HS-5 (cell line): ENCODE measurements at places on chromosomes 1 and 21.

GRCh38 chr1:88751714-88752113, 67.6 kb downstream of the PKN2 start:
- DNase-seq = no peak

GRCh38 chr1:165856606-165857005, 29.2 kb downstream of the UCK2 start:
- DNase-seq = no peak

GRCh38 chr21:16978309-16978895, 534.4 kb upstream of the CXADR start:
- DNase-seq = no peak

- DNase-seq = peak; percentile 55
These were observed 8.7 kb downstream of the NPHP4 start for GRCh38 chr1:5983361-5984103.

GRCh38 chr1:19081218-19081893, 124.9 kb upstream of the IFFO2 start:
- DNase-seq = peak; percentile 14

GRCh38 chr1:46221749-46222148, 18.6 kb downstream of the LURAP1 start:
- DNase-seq = no peak

DNA sequence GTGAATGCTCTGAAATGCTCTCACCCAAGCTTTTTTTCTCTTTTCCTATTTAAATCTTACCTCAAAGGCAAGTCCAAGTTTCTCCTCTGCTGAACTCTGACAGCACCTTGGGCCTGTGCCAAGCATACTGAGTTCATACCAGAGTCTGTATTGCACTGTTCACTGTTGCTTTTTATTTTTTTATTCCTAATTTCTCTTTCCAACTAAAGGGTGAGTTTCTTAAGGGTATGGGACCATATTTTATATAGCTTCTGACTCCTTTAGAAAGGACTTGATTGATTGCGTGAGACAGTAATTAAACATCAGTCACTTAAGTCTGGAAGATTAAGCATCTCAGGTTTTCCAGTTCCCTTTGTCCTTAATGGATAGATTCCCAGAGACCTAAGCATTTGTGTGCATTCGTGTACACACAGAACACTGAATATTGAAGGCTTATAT, 69.9 kb downstream of the CACHD1 start:
- DNase-seq = no peak

GRCh38 chr1:9201401-9202239, 33.0 kb upstream of the H6PD start:
- no peak for DNase-seq

GRCh38 chr1:78543941-78544643, 53.3 kb downstream of the PTGFR start:
- no peak for DNase-seq

GRCh38 chr21:36628106-36628505, 70.8 kb upstream of the SIM2 start:
- DNase-seq = no peak

DNA sequence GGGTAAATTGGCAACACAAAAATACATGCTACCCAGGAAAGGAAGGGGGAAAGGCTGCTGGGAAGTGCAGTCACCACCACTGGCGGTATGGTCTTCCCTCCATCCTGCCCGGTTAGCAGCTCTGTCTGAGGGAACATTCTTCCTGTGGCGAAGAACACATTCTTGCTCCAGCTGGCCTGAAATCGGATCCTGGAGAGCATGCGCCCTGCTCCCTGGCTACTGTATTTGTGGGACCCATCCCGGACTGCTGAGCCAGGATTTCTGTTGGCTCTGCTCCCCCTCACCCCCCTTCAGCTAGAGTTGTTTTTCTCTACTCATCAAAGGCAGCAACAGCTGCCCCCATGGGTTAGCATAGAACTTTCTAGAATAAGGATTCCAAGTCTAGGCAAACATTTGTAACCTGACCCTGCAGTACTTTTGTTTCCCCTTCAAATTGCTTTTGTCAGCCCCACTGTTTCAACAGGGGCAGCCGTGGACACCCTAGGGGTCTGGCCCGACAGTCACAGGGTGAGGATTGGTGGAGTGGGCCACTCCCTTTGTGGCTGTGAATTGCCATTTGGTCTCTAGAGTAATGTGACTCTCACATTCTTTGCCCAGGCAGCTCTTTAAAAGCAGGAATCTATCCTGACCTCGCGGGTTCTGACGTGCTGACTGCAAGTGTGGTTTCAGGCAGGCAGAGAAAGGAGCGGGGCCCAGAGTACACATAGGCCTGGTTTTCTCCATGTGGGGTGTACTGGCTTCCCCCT, 157.7 kb downstream of the TOMM20 start:
- DNase-seq = no peak

- DNase-seq = no peak
These were observed 42.2 kb downstream of the LRRC53 start for GRCh38 chr1:74470251-74470650.

DNA sequence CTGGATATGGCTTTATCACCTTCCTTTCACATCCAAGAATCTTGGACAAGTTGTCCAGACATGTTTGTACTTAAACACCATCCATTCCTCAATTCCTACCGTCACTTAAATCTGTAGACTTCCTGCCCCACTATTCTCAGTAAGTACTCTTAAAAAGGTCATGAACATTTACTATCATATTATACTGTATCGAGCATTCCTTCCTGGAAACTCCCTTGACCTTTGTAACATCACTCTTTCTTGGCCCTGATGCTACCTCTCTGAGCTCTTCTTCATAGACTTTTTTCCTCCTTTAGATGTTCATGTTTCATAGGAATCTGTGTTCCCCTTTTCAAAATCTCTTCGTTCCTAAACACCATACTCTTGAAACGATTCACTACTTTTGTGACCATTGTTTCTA, 15.5 kb downstream of the BLZF1 start:
- no peak for DNase-seq

DNA sequence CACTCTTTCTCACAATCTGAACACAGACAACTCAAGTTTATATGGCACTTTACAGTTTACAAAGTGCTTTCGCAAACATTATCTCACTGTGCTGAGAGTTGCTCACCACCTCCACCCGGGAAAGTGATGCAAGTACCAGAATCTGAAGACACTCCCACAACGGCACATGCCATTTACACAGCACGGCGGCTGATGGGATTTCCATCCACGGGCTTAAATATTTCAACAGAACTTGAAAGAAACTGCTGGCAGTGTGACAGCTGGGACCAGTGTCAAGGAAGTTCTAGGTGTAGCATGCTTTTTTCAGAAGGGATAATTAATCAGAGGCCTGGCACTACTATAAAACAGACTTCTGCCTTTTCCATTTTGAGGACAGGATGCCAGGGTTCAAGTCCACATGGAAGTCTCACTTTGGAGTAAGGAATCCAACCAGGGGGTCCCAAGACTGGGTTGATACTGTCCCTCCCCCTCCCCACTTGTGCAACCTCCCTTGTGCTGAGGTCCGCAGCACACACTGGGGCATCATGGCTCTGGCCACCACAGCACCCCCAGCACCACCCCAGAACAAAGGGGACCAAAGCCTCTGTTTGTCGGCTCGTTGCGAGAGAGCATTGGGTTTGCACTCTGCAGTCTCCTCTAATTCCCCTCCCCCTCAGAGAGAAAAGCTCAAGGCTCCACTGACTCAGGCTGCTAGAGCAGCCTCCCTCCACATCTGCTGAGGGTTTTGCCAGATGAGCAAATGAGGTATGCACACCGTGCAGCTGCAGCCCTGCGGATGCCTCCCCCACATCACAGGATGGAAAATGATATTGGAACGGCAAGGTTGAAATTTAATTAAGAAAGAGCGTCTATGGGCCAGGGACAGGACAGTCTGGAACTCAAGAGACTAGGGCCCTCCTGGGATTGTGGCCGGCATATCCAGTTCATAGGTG, 154.9 kb downstream of the TGFBR3 start:
- DNase-seq = no peak

GRCh38 chr1:47881505-47882442, 115.4 kb downstream of the TRABD2B start:
- DNase-seq = no peak

DNA sequence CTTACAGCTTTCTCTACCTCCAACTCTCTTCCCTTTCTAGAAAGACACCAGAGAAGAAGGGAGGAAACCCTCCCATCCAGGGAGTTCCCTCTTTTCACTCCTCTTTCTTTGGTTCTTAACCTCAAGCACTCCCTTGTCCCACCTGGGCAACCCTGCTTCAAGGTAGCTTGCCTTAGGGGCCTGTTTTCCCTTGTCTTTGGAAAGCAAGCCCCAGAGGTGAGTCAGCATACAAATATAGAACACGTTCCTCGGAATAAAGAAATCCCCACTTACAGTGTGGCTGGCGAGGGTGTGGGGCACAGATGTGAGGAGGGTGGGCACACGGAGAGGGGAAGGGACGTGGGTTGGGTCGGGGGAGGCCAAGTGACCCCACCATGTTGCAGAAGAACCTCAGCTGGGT, 26.1 kb upstream of the KCNE2 start:
- DNase-seq = no peak
